Urinary bladder (tissue), 4 donors: ENCODE measurements at places on chromosomes 2 and 18. TPM values are rescaled to one million over a fixed set of nuclear protein-coding genes. Genes with fewer than 3 reads are reported as not detected.
A peak's percentile ranks its signal among the peaks of the same experiment; 100 is the strongest.

The MOGAT1 gene
- not detected for polyA plus RNA-seq

DNA sequence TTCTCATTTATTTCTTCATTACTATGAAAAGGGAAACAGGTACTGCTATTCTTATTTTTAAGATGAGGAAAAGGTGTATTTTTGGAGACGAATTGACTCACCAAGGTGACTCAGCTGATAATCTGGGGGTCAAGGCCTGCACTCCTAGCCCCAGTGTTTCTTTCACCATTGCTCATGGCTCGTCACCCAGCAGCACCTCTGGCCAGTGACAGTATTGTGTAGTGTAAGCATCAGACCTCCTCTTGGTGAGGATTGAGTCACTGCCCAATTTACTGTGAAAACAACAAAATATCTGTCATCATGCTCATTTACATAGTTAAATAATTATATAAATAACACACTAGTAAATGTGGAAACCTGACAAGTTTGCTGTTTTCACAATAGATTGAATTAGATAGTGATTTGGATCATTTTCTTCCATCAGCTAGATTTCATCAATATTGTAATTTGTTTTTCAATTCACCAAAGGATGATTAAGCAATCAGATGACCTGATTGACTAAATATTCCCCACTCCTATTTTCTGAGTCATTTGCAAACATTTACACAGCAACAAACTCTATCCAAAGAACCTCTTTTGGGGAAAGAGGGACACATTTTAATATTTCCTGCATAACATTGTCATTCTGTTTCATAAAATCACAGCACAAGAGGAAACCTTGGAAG lies 492.8 kb upstream of the RAB12 start:
- no peak for DNase-seq

GRCh38 chr2:231398585-231398984 lies 3.1 kb downstream of the B3GNT7 start:
- DNase-seq = no peak

GRCh38 chr2:126909366-126909765 lies 10.7 kb downstream of the TEX51 start:
- no peak for DNase-seq

DNA sequence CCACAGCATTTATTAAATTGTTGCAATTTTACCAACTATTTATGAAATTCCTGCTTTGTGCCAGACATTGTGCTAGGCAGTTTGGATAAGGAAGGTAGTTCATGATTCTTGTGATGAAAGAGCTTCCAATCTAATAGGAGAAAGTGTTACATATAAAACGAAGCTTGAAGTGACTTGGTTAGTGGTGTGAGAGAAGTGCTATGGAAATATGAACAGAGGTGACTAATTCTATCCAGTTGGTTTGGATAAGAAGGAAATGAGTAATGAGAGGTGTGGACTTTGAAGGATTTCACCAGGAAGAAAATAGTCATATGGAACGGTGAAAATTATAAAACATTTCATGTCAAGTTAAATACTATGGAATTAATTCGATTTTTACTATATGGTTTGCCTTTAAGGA lies 48.6 kb downstream of the EML6 start:
- no peak for DNase-seq

GRCh38 chr2:68167186-68167585 lies 9.5 kb downstream of the PNO1 start:
- DNase-seq = no peak

DNA sequence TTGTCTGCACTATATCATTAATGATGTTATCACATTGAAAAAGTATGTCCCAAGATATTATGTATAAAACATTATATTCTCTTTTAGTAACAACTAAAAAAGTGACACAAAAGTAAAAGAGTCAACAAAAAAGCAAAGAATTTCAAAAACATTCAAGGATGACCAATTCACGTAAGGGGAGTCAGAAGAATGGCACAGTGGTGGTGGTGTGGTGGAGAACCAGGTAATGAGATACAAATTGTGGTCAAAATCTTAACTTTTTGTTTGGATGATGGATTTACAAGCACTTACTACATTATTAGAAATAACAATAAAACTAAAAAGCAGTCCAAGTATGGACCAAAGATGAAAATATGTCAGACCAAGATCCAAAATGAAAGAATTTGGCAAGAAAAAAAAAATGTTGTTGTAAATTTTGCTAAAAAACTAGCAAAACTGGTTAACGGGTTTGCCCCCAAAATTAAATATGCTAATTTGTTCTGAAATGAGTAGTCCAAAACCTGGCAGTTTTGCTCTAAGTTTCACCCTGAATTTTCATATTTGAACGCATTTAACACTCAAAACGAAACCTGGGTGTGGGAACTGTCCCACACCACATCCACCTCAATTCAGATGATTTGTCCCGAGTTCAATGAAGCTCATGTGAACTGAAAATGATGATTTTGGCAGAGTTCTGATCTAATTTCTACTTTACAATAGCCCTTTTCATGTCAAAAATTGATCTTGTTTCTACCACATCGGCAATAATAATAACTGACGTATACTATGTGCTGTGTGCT lies 135.8 kb downstream of the IKZF2 start:
- no peak for DNase-seq

- DNase-seq = no peak
Observed at GRCh38 chr2:97936199-97936598, 59.5 kb downstream of the TMEM131 start.

GRCh38 chr2:70574109-70574508 lies 20.5 kb upstream of the TGFA start:
- DNase-seq = no peak

- DNase-seq = no peak
Observed at GRCh38 chr2:189222468-189223105, 43.0 kb upstream of the COL5A2 start.

DNA sequence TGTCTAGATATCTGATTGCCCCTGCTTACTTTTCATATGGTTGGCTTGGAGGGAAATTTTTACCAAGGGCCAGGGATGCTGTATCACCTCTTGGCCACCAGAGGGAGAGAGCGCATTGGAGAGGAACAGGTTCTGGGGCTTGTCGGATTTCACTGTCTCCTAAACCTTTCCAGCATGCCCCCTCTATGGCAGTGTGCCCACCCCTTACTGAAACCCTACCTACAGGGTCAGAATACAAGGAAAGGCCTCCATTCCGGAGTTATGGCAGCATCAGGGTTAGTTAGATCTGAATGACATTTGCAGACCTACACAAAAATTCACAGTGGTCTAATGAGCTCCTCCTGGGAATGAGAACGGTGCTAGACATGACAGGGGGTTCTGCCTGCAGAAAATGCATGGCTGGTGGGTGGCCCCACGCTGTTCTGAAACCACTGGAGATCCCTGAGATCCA lies 5.8 kb downstream of the SLC14A2 start:
- DNase-seq = no peak

GRCh38 chr2:48287976-48288375 lies 242.0 kb upstream of the STON1 start:
- no peak for DNase-seq

- DNase-seq = no peak
Observed at GRCh38 chr2:233164128-233164635, 87.3 kb upstream of the ATG16L1 start.

The TNFRSF11A gene
- 1.6 TPM for polyA plus RNA-seq

DNA sequence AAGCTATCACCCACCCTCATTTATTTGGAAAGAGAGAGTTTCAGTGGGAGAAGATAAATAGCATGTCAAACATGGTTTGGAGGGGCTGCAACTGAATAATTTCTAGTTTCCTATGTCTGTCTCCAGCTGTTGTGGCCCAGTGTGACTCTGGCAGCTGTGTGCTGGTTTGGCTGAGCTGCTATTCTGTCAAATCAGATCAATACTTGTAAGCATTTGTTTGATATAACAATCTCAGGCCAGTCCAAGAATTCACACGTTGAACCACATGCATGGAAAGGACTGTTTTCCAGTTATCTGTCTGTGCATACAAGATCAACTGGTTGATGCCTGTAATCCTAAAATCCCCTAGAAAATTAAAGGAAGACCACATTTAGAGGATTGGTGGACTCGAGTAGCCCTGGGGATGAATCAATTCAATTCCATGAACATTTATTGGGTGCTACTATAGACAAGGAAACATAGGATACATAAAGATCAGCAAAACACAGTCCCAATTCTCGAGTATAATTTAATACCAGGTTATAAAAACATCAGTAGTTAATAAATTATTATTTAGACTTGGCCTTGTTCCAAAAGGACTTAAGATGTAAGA lies 209.0 kb upstream of the PARD3B start:
- DNase-seq = no peak

DNA sequence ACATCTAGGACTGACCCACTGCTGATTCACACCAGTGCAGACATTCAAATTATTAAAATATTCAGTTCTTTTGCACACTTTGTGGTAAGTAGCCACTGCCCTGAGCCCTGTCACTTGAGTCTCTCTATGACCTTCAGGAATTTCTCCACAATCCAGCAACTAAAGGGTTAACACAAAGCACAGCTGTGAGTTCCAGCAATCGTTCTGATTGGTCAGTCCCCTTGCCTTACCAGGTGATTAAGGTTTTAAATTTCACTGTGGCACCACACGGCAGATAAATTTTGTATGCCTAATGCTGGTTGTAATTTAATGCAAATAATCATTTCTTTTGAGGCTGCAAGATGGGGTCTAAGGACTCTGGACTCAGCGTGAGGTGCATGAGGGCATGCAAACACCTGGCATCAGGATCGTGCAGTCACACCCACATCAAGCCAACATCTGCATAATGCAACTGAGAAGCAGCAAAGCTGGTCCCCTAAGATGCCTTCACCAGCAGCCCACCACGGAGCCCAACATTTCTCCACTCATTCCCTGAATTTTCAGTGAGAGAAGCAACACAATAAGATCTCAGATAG lies 36.6 kb downstream of the SLC14A1 start:
- DNase-seq = no peak

The SERPINB10 gene
- polyA plus RNA-seq = not detected

The ABCG8 gene
- polyA plus RNA-seq = 0.01 TPM

GRCh38 chr2:9149726-9150567 lies 56.7 kb upstream of the ASAP2 start:
- no peak for DNase-seq

DNA sequence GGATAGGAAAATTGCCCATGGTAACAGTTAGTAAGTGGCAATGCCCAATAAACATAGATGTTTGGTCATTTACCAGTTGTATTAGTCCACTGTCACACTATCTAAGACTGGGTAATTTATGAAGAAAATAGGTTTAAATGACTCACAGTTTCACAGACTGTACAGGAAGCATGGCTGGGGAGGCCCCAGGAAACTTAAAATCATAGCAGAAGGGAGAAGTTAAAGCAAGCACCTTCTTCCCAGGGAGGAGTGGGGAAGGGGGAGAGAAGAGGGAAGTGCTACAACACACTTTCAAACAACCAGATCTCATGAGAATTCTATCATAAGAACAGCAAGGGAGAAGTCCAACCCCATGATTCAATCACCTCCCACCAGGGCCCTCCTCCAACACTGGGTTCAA lies 23.4 kb downstream of the NR4A2 start:
- no peak for DNase-seq

DNA sequence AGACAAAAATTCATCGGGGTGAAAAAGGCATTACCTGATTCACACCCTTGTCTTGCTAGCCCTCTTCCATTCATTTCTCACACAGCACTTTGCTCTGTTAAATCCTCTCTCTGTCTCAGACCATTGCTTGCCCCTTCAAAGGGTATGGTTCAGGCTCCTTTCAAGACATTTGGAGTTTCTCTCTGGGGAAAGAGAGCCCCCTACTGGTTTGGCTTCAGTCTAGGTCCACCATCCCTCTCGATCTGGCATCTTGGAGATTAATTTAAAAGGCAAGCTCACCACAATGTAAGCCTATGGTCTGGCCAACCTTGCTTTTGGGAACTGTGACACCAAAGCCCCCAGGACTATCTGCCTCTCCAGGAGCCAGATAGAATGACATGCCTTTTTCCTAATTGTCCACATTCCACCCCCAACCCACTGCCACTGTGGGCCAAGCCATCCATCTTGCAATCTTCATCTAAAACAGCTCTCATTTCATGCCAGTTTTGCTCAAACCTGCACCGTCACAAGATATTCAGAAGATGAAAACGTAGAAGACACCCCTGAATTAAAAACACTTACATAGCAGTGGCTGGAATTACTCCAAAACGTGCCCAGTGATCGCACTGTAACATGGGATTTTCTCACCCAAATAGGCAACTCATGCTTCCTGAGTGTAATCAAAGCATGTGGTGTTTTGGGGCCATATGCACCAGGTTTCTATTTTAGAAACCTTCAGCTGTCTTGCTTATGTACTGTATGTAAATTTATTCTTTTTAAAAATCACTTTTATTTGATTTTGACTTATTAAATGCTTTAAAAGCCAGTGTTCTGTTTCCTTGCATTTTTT lies 93.9 kb downstream of the FARSB start:
- peak; percentile 26 for DNase-seq

- no peak for DNase-seq
Observed at GRCh38 chr18:24369426-24369825, 28.2 kb downstream of the OSBPL1A start.

DNA sequence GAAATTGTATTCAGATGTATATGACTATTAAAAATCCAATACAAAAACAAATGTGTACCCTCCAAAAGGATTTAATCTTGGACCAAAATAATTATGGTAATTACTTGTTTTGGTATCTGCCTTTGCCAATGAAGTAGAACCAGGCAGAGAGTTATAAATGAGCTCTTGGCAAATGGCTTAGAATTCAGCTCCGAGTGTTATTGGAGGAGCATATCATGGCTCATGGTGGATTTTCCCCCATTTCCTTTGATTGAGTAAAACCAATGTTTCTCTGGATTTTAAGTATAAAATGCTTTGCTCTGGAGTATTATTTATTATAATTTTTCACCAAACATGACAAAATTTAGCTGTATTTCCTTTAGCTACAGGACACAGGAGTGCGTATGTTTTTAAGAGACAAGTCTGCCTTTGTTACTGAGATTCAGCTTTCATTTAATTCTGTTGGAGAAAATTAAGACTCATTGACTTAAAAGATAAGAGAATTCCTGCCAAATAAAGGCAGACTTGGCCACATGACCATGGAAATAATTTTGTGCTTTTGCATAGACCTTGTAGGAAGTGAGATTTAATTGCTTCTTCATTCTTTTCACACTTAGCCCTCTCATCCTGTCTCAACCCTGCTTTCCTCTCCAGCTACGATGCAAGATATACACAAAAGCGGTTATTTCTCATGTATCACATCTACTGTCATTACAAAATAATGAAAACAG lies 281.0 kb upstream of the SOX11 start:
- no peak for DNase-seq

- DNase-seq = peak; percentile 7
Observed at GRCh38 chr2:74772046-74772445, 61.9 kb upstream of the HK2 start.
